Astrocyte of the hippocampus (primary cell): ENCODE measurements at places on chromosomes 7 and 10.

DNA sequence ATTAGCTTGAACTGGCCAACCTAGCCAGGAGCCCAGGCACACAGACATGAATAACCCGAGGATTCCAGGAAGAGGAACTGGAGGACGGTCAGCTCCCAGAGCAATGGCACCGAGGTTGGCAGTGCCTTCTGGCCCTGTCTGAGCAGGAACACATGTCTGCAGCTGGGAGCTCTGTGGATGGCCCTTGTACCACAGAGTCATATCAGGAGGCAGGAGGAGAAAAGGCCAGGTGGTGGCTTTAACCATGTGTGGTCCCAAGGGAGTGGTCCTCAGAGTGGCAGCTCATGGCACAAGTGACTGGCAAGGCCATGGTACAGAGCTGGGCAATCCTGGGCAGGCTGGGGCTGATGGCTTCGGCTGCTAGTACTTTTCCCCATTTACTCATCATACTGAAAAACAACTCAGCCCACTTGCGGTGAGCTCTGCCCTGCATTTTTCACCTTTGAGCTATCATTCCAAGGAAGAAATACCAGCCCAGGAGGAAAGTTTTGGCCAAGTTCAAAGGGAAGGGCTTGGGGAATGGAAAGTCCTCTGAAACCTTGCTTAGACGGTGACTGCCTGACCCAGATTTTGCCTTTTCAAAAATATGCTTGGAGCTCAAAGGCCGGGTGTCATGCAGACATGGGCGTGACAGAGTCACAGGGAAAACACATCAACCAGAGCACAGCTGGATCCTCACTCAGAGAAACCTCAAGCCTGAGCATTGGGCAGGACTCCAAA is 25.7 kb upstream of the LOXL4 start:
- no peak for DNase-seq

- no peak for DNase-seq
These were observed 131.1 kb upstream of the SHH start for GRCh38 chr7:155943251-155943899.

- DNase-seq, result no peak
These were observed 124.3 kb downstream of the SKIDA1 start for GRCh38 chr10:21401196-21401595.

DNA sequence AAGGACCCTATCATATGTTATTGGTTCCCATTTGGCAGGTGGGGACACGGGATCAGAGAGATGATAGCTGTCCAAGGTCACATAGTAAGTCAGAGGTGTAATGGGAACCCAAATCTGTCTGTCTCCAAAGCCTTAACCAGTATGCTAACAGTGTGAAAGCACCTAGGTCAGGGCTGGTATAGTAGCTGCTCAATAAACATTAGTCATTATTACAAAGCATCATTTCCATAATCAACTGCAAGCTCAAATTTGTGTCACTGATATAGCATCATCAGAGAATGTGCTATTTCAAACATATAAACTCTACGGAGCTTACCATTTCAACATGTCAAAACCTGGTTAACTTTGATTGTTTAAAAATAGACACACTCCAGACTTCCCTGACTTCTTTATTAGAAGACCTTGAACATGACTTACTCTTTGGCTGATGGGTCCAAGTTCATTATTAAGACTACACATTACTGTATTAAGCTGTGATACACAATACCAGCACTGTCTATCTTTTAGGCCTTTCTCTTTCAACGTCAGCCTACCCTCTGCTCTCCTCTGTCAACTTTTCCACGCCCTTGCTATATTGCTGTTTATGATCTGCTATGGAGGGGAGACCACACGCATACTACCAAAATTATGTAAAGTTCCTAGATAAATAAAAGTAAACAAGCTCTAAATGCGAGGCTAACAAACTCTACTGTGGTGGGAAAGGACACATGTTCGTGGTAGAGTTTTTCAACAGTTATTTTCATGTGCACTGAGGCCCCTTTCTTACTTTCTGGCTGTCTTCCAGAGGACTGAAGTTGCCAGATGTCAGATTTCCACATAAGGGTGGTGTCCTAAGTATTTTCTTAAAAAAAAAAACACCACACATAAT is 33.6 kb downstream of the DNMBP start:
- peak; percentile 37 for DNase-seq

DNA sequence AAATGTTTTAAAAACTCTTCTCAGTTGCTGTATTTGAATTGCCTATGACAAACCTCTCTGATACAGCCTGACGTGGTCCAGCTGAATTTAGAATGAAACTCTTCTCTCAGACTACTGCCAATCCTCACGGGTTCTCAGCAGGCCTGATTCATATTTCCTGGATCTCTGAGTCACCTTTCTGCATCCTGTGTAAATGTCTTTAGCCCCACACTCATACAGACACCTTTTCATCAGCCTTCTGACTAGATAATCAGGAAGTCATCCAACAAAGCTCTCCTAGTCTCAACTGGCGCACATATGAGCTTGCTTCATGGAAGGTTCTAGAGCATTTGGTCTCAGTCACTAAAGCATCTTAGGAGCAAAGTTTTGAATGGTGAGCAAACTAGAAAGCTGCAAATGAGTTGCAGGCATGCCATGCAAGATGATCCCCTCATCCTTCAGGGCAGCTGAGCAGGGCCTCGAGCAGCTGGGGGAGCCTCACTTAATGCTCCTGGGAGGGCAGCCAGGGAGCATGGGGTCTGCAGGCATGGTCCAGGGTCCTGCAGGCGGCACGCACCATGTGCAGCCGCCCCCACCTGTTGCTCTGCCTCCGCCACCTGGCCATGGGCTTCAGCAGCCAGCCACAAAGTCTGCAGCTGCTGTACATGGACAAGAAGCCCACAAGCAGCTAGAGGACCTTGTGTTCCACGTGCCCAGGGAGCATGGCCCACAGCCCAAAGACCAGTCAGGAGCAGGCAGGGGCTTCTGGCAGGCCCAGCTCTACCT is 182.8 kb downstream of the ARHGAP12 start:
- peak; percentile 64 for DNase-seq

DNA sequence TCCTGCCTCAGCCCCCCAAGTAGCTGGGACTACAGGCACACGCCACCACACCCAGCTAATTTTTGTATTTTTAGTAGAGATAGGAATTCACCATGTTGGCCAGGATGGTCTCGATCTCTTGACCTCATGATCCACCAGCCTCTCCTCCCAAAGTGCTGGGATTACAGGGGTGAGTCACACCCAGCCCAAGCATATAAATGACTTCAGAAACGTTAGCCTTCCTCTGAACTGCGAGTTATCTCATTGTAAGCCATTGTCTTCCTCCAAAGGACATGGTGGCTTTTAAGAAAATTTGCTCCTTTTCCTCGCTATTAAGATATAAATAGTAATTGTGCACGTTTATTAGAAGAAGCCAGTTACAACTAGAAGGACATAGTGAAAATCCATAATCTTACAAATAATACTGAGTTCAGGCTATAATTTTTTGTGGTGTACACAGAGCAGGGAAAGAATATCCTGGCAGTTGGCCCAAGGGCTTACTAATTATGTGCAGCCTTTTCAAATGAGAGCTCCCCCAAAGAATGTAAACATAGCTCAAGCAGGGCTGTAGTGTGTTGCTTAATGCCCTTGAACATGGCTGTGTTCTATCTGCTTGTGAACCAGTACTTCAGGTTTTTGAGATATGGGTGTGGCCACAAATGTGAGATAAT is 495.8 kb downstream of the PARD3 start:
- DNase-seq, result peak; percentile 70

DNA sequence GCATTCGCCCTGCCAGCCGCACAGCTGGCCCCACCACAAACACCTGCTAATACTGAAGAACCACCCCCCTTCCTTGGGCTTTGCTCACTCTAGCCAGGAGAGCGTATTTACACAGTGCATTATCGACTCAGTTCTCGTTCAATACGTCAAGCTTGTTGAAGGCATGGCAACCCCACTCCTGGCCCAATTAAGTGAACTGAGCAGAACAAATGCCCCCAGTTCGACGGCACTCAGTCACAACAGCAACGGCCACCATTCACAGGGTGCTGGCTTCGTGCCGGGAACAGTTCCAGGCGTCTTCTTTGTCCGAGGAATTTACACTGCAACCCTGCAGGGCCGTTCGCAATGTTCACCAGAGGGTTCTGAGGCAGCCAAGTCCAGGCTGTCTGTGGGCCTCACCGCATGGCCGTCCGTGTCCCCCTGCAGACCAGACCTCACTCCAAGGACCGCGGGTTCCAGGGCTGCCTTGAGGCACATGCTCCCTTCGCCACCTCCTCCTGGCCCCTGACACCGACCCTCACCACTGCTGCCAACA is 175.3 kb downstream of the DIP2C start:
- DNase-seq, result peak; percentile 76

GRCh38 chr10:72263613-72264241 is 10.0 kb upstream of the DDIT4 start:
- no peak for DNase-seq

- DNase-seq, result peak; percentile 70
These were observed 167.0 kb downstream of the SNX13 start for GRCh38 chr7:17773289-17773626.

DNA sequence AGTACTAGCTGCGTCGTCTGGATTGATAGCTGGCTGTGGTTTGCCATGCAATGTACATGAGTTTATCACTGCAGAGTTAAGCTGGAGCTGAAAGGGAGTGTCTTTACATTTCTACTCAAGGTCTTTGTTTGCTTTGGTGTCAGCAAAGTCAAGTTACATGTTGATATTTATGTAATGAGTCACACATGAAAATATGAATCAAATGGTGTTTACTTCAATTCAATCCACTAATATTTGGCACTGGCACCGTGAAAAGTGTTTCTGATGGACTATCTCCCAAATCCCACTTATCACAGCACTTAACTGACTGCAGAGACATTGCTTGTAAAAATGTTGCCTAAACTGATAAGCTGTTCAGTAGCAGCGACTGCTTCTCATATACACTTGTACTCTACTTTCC is 395.9 kb downstream of the TFEC start:
- DNase-seq, result no peak

GRCh38 chr7:30224511-30225062 is 59.8 kb upstream of the ZNRF2 start:
- DNase-seq, result peak; percentile 95

DNA sequence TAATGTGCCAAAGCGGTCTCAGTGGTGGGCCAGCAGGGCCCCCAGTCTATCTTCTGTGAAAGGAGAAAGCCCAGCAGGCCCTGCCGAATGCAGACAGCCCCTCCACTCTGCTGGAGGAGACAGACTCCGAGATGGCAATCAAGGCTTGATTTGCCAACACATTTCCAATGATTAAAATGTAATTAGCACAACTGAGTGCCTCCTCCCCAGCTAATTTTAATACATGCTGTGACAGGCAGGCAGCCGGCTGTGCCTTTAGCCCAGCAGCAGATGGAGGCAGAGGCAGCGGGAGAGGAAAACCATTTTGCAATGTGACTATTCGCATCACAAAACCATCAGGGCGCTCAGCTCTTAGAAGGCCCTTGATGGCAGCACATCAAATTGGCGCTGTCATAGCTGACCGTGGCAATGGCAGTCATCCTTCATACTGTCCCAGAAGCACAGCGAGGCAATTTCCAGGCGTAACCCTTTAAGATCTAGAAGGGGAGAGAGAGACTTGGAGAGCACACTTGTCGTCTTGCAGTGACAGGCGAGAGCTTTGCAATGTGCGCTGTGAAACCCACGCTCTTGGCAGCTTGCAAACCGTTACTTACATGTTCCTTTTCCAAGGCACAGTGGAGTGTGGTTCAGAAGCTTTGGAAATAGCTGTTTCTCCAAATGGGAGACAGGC is 714.8 kb upstream of the GALNT17 start:
- peak; percentile 31 for DNase-seq

DNA sequence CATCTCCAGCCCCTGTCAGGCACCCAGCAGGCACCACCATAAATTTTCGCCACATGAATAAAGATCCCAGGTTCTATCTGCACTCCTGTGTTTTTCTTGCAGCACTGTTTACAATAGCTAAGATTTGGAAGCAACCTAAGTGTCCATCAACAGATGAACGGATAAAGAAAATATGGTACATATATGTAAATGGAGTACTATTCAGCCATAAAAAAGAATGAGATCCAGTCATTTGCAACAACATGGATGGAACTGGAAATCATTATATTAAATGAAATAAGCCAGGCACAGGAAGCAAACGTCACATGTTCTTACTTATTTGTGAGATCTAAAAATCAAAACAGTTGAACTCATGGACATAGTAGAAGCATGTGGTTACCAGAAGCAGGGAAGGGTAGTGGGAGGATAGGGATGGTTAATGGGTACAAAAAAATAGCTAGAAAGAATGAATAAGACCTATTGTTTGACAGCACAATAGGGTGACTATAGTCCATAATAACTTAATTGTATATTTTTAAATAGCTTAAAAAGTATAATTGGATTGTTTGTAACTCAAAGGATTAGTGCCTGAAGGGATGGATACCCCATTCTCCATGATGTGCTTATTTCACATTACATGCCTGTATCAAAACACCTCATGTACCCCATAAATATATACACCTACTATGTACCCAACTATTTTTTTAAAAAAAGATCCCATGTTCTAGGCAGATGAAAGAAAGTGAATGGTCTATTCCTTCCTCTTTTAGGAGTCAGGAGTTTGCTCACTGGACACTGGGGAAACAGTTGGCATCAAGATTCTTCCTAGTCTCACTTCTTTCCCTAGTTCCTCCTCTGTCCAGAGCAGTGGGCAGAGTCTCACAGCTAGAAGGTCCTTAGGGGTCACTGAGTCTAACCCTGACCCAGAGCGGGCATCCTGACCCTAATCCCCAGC is 1.0 kb upstream of the NPFFR1 start:
- no peak for DNase-seq

DNA sequence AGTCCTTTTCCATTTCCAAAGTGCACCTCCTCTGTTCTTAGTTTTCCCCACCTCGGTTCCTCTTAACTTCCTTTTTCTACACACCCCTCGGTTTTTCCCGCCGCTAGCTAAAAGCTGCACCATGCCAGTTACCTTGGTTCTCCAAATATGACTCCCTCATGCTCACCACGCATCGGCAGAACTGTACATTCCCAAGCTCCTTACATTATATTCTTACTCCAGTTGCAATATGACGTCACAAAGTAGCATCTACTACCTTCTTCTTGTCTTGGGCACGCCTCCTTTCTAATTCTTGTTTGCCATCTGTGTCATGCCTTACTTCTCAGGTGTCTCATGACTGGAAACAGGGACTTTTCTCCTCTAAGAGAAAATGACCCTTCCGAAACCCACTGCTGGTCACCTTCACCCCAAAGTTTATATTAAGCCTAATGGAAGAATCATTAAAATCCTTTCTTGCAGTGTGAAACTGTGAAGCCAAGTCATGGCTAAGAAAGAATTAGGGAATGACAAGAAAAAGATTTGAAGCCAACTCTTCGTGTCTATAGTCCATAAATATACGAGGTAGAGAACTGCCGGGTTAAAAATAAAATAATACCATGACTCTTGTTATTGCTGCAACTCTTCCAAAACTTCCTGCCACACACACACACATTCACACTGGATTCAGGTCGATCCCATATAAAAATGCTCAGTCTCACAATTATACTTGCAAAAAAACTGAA is 1.7 kb downstream of the ESYT2 start:
- no peak for DNase-seq
